ENCODE measurements at places on chromosomes 4 and X. TPM values are rescaled to one million over a fixed set of nuclear protein-coding genes. Genes with fewer than 3 reads are reported as not detected.

ANXA3 gene
- 9.3 TPM for total RNA-seq

ZIC3 gene
- total RNA-seq = not detected

GEMIN8 gene
- total RNA-seq = 9.7 TPM

RHOXF1 gene
- not detected for total RNA-seq

UNC5C gene
- total RNA-seq = not detected

TXK gene
- total RNA-seq = 0.59 TPM

SRPK3 gene
- under 0.01 TPM for total RNA-seq

SUPT20HL1 gene
- under 0.01 TPM for total RNA-seq

ITIH6 gene
- total RNA-seq = not detected

EMD gene
- 19.0 TPM for total RNA-seq

AADAT gene
- 5.4 TPM for total RNA-seq

CCDC160 gene
- total RNA-seq = 0.30 TPM

F8A3 gene
- 0.78 TPM for total RNA-seq

FAM9C gene
- total RNA-seq = not detected

MAGEA8 gene
- not detected for total RNA-seq

FGA gene
- total RNA-seq = not detected

FHIP1A gene
- total RNA-seq = 0.30 TPM

GPM6B gene
- not detected for total RNA-seq

SLC49A3 gene
- total RNA-seq = 1.4 TPM

DCLK2 gene
- 10.1 TPM for total RNA-seq

NCAPG gene
- total RNA-seq = 2.1 TPM

LRP2BP gene
- total RNA-seq = 0.89 TPM

TCEAL3 gene
- total RNA-seq = 15.8 TPM

SPANXB1 gene
- total RNA-seq = not detected

DLG3 gene
- 13.7 TPM for total RNA-seq

FAM53A gene
- total RNA-seq = 1.4 TPM

NEUROG2 gene
- total RNA-seq = not detected

COX7B2 gene
- total RNA-seq = not detected

PSAPL1 gene
- not detected for total RNA-seq

BMPR1B gene
- total RNA-seq = 0.74 TPM

SRPX gene
- total RNA-seq = 94.4 TPM

IBSP gene
- total RNA-seq = not detected

TEX13B gene
- not detected for total RNA-seq

SLC6A8 gene
- total RNA-seq = 22.3 TPM

YY2 gene
- 2.1 TPM for total RNA-seq

AMBN gene
- total RNA-seq = not detected

ARSH gene
- not detected for total RNA-seq

TAPT1 gene
- total RNA-seq = 17.1 TPM

PRDM5 gene
- 12.2 TPM for total RNA-seq

AWAT2 gene
- total RNA-seq = not detected

SPANXD gene
- total RNA-seq = not detected

CHST7 gene
- total RNA-seq = 26.0 TPM

ARFIP1 gene
- 38.6 TPM for total RNA-seq

ZNF630 gene
- total RNA-seq = 0.97 TPM

STIM2 gene
- total RNA-seq = 8.3 TPM

FAM241A gene
- 0.59 TPM for total RNA-seq

Measured in smooth muscle cell of the umbilical artery (primary cell).